AML-193 (cell line): ENCODE measurements at places on chromosomes 3 and 15.
A peak's percentile ranks its signal among the peaks of the same experiment; 100 is the strongest.

DNA sequence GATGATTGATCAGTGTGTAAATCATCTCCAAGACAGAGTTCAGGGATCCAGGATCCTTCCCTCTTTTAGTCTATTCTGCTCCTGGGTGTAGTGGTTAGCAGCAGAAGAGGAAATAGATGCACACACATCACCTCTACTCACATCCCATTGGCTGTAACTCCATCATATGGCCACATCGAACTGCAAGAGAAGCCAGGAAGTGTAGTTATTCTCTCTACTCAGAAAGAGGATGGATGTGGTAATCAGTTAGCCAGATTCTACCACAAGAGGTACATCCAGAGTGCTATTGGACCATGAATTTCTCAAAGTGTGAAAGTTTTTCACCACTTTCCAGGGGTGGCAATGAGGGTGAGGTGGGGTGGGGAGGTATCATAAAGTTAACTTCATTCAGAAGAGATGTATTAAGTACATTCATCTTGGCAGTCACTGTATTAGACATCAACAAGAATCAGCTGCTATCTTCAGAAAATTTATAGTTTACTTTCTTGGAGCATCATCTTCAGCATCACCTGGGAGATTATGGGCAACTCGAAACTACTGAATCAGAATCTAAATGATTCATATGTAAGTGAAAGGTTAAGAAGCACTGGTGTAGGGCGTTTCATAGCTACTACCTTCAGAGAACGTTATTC lies 60.6 kb upstream of the GAP43 start:
- no peak for DNase-seq

DNA sequence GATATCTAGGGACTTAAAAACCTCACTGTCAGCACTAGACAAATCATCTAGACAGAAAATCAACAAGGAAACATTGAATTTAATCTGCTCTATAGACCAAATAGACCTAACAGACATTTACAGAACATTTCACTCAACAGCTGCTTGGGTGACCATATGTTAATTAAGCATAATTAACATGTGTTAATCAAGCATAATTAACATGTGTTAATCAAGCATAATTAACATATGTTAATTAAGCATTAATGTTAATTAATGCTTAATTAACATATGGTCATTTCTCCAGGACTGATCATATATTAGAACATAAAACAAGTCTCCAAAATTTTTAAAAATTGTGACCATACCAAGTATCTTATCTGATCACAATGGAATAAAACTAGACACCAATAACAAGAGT lies 137.3 kb upstream of the MME start:
- no peak for DNase-seq

GRCh38 chr3:52345521-52346109 lies 29.5 kb downstream of the DNAH1 start:
- no peak for DNase-seq

DNA sequence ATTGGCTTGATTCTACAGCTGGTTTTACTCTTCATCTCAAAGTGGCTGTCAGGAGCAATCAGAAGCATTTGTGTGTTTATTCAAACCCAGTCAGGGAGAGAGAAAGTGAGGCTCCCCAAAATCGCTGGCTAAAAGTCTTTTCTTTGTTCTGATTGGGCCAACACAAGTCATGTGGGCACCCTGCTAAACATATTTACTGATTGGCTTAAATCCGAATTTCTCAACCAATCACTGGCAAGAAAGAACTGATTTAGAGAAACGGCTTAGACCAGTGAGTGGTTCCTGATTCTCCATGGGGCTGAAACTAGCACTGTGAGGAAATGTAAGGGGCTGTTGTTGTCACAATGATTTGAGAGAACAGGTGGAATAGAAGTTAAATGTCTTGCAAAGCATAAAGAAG lies 98.9 kb upstream of the PDZRN3 start:
- no peak for DNase-seq

- DNase-seq = no peak
These were observed 16.5 kb upstream of the PAQR5 start for GRCh38 chr15:69282104-69282743.

DNA sequence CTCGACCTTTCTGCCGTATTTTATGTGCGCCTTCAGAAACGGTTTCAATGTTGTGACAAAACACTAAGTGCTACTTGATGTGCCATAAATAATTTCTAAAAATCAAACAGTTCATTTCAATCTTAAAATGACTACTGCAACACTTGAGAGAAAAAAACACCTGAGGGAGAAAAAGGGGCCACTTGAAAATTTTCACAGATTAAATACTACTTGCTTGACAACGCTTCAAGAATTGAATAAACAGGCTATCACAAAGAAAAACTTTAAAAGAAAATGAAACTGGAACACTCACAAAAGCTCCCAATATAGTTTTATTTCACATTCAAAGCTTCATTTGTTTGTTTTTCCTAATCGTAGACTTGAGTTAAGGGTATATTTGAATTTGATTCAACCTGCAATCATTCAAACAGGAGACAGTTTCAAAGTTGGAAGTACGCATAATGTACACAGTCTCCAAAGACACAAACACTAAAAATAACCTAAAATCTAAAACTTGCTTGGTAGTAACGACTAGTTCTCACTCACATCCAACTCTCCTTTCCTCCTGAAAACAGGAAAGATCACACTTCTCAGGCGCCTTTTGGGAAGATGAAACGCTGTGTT lies 380.7 kb downstream of the ERC2 start:
- DNase-seq = no peak

DNA sequence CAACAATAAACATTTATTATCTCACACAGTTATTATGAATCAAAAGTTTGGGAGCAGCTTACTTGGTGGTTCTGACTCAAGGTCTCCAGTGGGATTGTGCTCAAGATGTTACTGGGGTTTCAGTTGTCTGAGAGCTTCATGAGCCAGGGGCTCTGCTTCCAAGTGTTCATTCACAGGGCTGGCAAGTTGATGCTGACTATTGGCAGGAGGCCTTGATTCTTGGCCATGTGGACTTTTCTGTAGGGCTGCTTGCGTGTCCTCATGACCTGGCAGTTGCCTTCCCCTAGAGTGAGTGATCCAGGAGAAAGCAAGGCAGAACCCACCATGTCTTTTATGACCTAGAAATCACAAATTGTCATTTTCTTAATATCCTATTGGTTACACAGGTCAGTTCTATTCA lies 87.2 kb upstream of the TNFAIP8L3 start:
- DNase-seq = no peak

- no peak for DNase-seq
These were observed 52.8 kb downstream of the SEMA5B start for GRCh38 chr3:122974764-122975162.

DNA sequence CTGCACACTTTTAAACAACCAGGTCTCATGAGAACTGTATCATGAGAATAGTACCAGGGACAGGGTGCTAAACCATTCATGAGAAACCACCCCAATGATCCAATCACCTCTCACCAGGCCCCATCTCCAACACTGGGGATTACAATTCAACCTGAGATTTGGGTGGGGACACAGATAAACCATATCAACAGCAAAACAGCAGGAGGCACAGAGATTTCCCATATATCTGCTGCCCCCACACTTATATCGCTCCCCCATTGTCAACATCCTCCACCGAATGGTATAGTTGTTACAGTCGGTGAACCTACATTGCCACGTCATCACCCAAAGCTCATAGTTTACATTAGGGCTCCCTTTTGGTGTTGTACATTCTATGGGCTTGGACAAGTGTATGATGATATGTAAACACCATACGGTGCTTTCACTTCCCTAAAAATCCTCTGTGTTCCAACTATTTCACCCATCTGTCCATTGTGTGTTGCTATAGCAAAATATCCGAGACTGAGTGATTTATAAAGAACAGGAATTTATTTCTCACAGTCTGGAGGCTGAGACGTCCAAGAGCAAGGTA lies 224.8 kb downstream of the FAM43A start:
- no peak for DNase-seq

- no peak for DNase-seq
These were observed 59.1 kb downstream of the SENP7 start for GRCh38 chr3:101453961-101454360.

- DNase-seq = peak; percentile 51
These were observed 1.2 kb downstream of the PHC3 start for GRCh38 chr3:170180079-170180907.

DNA sequence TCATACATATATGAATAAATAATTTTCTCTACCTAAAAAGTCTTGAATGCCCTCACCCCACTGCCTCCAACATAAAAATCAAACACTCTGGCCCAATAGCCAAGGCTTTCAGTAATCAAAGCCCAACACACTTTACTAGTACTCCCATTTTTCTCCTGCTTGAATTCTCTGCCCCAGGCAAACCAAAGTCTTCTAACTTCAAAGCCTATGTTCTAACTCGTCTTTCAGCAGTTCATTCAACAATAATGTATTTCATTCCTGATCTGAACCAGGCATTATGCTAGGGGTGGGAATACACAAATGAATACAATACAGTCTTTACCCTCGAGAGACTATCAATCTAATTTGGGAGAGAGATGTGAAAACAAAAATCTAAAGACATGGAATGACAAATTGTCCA lies 11.4 kb upstream of the ZNF592 start:
- no peak for DNase-seq

DNA sequence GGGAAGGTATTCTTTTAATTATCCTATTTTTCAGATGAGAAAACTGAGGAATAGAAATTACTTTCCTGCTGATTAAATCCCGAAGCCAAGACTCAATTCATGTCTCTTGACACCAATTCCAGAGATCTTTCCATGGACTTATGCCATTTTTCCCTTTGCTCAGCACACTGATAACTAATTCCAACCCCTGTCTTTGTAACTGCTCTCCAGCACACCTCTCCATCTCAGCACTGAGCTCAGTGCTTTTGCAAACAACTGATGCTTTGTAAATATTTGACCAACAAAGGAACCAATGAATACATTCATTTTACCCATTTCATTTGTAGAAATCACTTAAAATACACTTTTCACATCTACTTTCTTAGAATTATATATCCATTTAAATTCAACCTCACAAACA lies 249.1 kb downstream of the IL5RA start:
- DNase-seq = no peak

DNA sequence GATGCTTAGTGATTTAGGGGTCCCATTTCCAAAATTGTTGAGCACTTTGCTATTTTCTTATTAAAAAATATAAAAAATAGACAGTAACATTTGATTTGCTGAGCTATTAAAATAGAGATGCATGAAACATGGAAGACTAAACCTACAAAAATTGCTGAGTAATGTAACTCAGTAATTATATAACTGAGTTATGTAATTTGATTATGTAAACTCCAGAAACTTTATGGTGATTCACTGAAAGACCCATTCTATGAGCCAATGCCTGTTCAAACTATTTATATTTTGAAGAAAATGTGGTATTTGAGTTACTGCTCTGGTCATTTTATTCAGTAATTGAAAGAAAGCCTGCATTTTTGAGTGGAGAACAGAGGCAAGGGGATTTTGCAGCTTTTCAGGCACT lies 1221.5 kb upstream of the ALCAM start:
- DNase-seq = no peak

GRCh38 chr15:41928637-41929620 lies 35.1 kb upstream of the SPTBN5 start:
- no peak for DNase-seq

- no peak for DNase-seq
These were observed 19.7 kb downstream of the IL16 start for GRCh38 chr15:81216422-81216821.

- DNase-seq = no peak
These were observed 26.2 kb downstream of the PSTPIP1 start for GRCh38 chr15:77021088-77021481.

DNA sequence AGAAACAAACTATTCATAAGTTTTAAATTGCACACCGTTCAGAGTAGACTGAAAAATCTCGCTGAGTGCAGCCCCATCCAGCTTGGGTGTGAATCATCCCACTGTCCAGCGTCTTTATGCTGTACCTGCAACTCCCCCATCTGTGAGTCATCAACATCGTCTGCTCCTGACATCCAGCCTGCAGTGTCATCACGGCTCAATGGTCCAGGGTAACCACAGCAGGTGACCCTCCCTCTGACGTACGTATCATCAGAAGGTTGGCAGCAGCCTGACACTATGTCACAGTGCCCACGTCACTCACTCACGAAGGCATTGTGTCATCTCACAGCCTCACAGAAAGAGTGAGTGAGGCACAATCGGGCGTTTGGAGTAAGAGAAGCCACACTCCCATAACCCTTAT lies 65.2 kb downstream of the TPRA1 start:
- DNase-seq = no peak

DNA sequence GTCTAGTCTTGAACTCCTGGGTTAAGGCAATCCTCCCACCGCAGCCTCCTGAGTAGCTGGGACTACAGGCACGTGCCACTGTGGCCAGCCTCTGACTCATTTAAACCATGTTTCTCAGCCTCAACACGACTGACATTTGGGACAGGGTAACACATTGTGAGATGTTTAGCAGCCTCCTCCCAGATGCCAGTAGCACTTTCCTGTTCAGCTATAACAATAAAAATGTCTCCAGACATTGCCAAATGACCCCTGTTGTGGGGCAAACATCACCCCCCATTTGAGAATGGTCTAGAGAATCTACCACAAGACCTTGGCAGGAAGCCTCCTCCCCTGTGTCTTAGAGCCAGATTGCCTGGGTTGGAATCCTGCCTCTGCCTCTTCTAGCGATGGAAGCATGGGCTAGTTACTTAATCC lies 8.4 kb downstream of the TMEM40 start:
- DNase-seq = no peak

DNA sequence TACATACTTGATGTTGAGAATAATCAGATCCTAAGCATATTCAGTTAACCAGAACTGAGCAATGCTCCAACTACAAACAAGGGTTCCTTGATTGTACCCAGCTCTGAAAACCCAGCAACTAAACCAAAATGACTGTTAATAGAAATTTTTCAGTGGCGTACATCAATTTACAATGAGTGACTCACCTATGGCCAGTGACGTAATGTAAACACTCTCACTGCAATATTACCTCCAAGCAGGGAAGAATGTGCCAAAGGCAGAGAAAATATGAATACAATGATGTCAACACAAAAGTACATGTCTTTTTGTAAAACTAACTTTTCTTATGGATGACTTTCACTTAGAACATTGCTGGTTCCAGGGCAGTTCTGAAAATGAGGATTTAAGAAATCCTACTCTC lies 611.3 kb downstream of the EDEM1 start:
- DNase-seq = no peak

- DNase-seq = peak; percentile 14
These were observed 104.2 kb upstream of the SLC7A14 start for GRCh38 chr3:170689893-170690660.

- DNase-seq = no peak
These were observed 951.5 kb upstream of the CFAP20DC start for GRCh38 chr3:60001369-60001768.

DNA sequence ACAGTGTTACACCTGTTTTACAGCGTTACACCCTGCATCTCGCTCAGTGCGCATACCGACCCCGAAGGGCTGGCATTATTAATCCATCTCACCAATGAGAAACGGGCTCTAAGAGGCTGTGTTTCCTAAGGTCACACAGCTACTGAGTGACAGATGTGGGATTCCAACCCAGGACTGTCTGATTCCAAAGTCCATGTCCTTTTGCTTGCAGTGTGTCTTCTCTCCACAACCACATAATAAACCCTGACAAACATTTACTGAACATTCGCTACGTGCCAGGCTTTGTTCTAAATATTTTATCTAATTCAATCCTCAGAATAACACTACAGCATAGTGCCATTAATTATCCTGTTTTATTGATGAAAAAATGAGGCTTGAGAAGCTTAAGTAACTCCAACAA lies 79.1 kb downstream of the RAB11A start:
- DNase-seq = no peak

GRCh38 chr15:101348643-101349042 lies 53.6 kb upstream of the SNRPA1 start:
- DNase-seq = no peak

- DNase-seq = no peak
These were observed 262.4 kb downstream of the CPNE4 start for GRCh38 chr3:131772269-131773026.
